ENCODE measurements at places on chromosomes 2 and 18.

DNA sequence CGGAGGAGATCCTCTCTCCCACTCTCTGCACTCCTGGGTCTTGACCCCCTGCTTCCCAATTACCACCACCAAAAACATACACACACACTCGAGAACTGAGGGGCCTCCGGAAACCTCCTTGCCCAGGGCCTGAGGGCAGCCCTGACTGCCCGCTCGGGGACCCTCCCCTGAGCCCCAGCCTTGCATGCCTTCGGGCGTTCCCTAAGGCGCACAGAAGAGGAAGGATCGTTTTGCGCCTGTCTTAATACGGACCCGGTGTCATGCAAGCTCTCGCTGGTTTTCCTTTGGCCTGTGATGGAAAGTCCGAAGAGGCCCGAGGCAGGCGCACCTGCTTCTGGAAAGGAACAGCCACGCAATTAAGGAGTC, 19.8 kb downstream of the POU3F3 start:
- no peak for DNase-seq

- DNase-seq = peak; percentile 14
These were observed 422.1 kb downstream of the PARD3B start for GRCh38 chr2:204967199-204967960.

DNA sequence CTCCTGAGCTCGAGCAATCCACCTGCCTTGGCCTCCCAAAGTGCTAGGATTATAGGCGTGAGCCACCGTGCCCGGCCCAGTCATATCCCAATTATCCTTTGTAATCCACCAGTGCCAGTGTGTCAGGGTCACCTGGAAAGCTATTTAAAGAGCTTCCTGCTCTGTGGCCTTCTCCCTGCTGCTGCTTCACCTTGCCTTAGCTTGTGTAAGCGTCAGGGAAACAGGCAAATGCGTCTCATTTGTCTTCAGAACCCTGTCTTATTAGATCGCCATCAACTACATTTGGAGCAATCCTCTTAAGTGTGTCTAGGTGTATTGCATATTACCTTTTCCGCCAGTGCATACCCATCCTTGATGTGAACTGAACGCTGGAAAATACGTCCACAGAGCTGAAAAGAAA, 10.2 kb downstream of the KIF5C start:
- DNase-seq = no peak

DNA sequence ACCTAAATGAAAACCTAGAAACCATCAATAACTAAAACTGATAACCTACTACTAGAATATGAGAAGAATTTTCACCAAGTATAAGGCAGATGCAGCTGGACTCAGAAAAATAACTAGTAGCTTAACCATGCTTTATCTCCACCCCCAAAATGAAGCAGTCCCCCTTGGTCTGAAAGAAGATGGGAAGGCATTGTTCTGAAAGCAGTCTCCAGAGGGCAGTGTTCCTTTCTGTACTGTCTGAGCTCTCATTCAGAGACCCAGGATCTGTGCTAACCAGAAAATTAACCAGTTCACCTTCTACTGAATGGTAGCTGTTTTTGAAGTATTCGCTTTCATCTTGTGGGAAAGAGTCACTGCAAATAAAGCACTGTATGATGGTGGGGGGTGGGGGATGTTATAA, 273.0 kb downstream of the PDE11A start:
- DNase-seq = peak; percentile 58

GRCh38 chr2:33277002-33277426, 199.4 kb upstream of the RASGRP3 start:
- DNase-seq = no peak

DNA sequence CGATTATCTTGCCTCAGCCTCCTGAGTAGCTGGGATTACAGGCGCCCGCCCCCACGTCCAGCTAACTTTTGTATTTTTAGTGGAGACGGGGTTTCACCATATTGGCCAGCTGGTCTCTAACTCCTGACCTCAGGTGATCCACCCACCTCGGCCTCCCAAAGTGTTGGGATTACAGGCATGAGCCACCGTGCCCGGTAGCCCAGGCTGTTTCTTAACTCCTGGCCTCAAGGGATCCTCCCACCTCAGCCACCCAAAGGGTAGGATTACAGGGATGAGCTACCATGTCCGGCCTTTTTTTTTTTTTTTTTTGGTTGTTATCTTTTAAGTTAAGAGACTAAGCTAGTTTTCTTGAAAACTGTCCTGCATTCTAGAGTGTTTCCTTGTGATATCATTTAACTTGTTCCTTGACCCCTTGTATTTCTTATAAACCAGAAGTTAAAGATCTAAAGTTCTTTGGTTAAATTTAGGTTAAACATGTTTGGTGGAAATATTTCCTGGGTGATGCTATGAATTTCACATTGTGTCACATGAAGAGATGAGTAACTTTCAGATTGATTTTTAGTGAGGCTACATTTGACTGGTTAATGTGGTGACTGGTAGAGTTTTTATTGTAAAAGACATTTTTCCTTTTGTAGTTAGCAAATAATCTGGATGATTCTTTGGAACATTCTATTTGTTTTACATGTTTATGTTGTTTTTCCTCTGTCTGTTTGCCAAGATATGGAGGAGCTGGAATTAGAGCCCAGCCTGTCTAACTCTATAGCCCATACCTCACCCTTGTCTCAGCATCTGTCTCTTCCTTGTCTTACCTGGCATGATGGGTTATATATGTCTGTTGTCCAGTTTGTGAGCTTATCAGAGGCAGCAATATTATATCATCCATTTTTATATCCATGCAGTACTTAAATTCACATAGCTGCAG, 5.2 kb downstream of the NCAPH start:
- DNase-seq = no peak

GRCh38 chr18:12828116-12829051, 55.7 kb downstream of the PTPN2 start:
- no peak for DNase-seq

DNA sequence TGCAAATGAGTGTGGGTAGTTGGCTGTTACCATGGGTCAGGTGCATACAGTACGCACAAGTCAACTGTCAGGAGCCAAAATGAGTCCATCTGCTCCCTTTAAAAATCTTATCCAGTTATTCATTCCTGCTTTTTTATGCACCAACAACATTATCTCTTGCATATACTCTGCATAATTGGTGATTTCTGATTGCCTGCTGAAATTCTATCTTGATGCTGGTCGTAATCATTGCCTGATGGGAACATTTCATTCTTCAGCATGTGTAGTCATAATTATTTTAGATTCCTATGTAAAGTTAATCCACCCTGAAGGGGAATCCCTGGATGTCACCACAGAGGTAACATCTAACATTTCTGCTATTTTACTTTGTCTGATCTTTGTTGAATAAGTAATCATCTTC, 102.2 kb upstream of the RND3 start:
- no peak for DNase-seq

GRCh38 chr2:21326152-21326551, 202.4 kb downstream of the TDRD15 start:
- no peak for DNase-seq

- DNase-seq = no peak
These were observed 51.3 kb downstream of the RMDN2 start for GRCh38 chr2:37976411-37976810.

DNA sequence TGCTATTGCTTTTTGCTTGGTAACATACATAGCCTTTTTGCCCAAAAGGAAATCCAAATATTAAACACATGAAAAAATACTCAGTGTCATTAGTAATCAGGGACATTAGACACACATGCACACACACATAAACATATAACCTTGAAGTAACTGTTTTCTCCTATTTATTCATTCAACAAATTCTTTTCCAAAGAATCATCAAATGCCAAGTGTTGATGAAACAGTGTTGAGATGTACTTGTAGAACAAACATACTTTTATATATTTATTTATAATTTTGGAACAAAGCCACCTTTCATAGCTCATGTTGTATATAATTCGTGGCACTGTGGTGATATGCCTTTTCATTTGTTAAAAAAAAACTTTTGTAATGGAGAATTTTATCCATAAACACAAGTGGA, 81.0 kb downstream of the APLF start:
- DNase-seq = no peak

GRCh38 chr18:47832348-47832747, 98.1 kb downstream of the SMAD2 start:
- DNase-seq = no peak

GRCh38 chr18:3864669-3865298, 414.8 kb downstream of the TGIF1 start:
- no peak for DNase-seq

- DNase-seq = no peak
These were observed 8.2 kb downstream of the CDH2 start for GRCh38 chr18:28168725-28169124.

GRCh38 chr2:213148572-213149261, 2.7 kb downstream of the IKZF2 start:
- DNase-seq = no peak

- no peak for DNase-seq
These were observed 162.0 kb downstream of the C1D start for GRCh38 chr2:67900826-67901225.

- DNase-seq = peak; percentile 58
These were observed 65.4 kb upstream of the HNRNPA3 start for GRCh38 chr2:177147093-177147694.

GRCh38 chr18:25033747-25034471, 318.1 kb downstream of the ZNF521 start:
- no peak for DNase-seq

- peak; percentile 86 for DNase-seq
These were observed 77.9 kb downstream of the DTNA start for GRCh38 chr18:34787931-34788532.

- DNase-seq = no peak
These were observed 45.8 kb downstream of the WDR7 start for GRCh38 chr18:56696966-56697365.

DNA sequence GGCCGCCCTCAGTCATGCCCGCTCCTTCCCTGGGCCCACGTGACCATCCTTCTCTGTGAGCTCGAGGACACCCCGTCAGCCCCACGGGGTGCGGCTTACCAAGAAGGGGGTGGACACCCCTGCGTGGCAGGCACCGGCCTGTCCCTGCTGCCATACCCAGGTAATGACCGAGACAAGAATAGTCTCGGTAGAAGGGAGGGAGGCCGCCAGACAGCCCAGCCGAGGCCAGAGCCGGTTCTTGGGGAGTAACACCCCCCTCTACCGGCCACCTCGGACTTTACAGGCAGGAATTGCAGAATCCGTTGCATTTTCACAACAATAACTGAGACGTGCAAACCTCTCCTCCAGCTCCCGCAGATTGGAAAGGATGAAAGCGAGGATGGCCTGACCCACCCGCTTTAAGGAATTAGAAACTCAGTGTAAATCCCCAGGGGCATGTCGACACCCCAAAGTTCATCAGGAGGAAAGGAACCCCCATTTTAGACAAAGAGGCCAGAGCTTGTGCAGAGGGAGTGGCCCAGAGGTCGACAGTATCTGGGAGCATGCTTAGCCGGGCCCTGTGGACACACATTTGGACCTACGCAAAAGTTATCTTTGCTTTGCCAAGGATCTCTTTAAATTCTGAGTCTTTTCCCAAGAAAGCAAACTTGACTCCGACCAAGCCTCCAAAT, 60.1 kb upstream of the GLI2 start:
- no peak for DNase-seq

DNA sequence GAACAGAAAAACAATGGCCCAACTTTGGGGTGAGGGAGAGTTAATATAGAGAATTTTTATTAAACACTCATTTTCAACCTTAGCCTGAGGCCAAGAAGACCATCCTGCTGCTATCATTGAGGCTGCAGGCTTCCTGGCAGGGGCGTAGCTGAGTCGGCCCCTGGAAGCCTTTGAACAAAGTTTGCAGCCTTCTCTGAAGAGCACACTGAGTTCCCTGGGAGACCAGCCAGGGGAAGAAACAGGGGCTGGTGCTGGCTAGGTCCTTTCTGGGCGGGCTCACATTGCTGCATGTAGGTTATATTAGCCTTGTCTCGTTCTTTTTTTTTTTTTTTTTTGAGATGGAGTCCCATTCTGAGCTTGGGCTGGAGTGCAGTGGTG, 126.8 kb upstream of the HS6ST1 start:
- no peak for DNase-seq

- no peak for DNase-seq
These were observed 976.0 kb downstream of the DCDC2C start for GRCh38 chr2:4679391-4679790.

GRCh38 chr18:76977108-76977621, 154.8 kb downstream of the ZNF236 start:
- DNase-seq = peak; percentile 96

DNA sequence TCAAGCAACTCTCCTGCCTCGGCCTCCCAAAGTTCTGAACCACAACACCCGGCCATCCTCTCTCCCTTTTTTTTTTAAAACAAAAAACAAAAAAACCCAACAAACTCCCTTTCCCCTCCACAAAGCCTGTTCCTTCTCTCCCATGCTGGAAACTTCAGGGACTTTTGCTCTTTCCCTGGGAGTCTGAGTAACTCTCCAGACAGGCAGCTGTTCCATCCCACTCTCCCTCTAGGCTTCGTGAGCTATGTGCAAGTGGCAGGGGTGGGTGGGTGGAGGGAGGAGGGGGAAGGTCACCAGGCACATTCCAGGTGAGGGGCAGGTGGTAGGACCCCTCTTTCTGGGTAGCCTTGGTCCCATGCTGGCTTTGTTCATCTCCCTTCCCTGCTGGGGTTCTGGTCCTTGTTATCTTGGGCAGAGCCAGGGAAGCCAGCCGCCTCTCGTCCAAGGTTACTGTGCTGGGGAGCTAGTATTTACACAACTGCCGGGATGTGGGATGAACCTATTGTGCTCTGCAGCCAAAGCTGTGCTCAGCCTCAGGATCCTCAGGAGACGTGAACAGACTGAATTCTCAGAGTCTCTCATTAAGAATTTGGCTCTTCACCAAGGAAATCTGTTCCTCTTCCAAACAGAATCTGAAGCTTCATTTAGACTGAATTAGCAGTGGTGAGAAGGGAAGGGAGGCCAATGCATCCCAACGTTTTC, 106.9 kb downstream of the LIPG start:
- peak; percentile 49 for DNase-seq

GRCh38 chr2:152537081-152537651, 180.1 kb downstream of the PRPF40A start:
- DNase-seq = no peak

GRCh38 chr2:216113572-216113971, 4.4 kb downstream of the XRCC5 start:
- no peak for DNase-seq

- DNase-seq = no peak
These were observed 120.7 kb downstream of the LOXHD1 start for GRCh38 chr18:46536215-46536874.

DNA sequence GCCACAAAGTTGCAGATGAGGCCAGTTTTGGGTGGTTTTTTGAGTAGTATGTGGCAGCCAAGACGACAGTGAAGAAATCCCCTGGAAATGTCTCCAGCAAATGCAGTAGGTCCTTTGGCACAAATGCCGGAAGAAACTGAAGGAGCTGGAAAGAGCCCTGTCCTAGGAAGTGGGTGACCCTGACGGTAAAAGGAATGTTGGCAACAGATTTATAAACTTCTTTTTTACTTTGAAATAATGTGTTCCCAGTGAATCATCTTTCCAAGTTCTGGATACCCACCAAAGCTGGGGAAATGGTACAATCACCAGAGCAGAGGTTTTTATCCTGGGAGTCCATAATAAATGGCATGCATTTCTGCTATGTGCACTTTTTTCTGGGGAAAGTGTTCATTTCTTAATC, 112.9 kb downstream of the CSRNP3 start:
- DNase-seq = no peak

- no peak for DNase-seq
These were observed 90.5 kb downstream of the NXPH2 start for GRCh38 chr2:138689705-138690104.

GRCh38 chr2:11344956-11345677, 681 bp upstream of the ROCK2 start:
- peak; percentile 11 for DNase-seq

Data from NCI-H1092 treated with DMSO at 0.1 percent for 48 hours (cell line).